NCI-H1092 treated with DMSO at 0.1 percent for 48 hours (cell line): ENCODE measurements at places on chromosomes 7 and 10.
A peak's percentile ranks its signal among the peaks of the same experiment; 100 is the strongest.

- no peak for DNase-seq
Measured at GRCh38 chr7:50397320-50397970, 52.7 kb downstream of the FIGNL1 start.

DNA sequence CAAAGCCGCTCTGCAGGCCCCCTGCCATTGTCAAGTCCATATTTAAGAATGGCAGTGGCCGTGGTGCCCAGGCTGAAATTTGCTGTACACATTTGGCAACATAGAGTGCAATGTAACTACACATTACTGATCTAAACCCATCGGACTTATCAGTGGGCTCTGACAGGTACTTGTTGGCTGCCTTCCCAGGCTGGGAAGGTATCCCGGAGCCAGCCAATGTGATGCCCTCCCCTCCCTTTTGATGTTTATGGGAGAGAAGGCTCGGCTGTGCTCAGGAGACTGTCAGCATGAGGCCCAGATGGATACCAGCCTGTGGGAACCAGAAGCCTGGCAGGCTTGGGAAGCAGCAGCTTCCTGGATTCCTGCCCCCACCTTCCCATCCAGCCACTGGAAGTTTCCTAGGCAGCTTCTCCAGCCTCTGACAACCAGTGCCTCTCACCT is 146.1 kb upstream of the TCF7L2 start:
- peak; percentile 74 for DNase-seq

GRCh38 chr10:70500368-70500767 is 21.8 kb downstream of the PALD1 start:
- DNase-seq: no peak

- DNase-seq: no peak
Measured at GRCh38 chr10:18261768-18262231, 121.6 kb downstream of the CACNB2 start.

DNA sequence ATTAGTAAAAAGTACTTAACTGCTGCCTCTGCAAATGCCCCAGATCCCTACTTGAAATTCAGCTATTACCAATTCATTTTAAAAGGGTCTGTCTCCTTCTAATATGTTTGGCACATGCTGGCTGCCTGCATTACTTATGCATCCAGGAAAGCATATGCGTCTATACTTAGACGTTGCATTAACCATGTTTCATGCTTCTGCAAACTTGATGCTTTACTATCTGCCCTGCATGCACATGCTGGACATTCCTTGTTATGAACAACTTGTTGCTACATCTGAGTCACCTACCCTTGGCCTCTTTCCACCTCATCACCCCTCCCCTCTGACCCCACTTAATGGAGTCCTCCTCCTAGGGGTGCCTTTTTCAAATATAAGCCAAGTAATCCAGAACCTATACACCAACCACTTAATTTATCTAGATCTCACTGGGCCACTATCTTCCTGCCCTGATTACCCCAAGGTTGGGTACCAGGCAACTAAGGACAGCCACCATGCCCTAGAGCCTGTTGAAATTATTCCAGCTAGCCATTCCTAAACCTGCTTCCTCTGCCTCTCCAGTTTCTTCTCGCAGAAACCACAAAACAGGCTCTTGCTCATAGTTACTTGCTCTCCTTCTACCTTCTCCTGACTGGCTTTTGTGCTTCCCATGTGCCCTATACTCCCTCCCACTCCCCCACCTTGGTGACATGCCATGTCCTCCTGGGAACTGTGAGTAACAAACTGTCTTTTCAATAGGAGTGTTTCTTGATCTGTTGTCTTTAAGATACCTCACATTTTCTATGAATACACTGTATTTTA is 1187.9 kb downstream of the REEP3 start:
- no peak for DNase-seq

DNA sequence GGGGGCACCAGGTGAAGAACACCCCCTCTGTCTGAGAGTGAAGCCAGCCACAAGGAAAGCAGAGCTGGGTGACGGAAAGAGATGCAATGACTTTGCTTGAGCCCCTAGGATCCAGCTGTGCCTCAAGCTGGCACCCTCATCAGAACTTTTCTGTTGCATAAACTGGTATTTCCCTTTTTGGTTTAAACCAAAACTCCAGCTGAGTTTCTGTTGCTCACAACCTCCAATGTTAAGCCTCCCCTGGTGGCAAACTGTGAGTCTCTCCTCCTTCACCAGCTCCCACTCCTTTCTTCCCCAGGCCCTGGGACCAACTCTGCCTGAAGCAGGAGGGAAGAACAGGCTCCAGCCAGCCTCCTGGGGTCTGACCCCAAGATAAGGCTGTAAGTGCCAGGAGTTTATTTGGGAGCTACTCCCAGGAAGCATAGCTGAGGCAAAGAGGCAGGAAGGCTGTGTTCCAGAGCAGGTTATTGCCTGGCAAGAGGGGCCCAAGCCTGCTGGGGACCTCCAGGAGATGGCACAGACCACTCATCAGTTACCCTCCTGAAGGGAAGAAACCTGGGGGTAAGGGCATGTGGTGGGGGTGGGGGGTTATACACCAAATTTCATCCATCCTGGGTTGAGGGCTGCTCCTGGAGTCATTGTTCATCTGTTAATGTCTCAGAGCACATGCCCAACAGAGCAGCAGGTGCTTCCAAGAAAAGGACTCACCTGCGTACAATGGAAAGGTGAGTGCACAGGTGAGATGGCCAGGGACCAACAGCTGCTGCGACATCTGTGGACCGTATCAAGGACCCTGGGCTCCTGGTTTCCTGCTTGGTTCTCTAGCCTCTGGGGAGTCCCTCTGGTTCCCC is 73.3 kb upstream of the NANOS1 start:
- DNase-seq: no peak

DNA sequence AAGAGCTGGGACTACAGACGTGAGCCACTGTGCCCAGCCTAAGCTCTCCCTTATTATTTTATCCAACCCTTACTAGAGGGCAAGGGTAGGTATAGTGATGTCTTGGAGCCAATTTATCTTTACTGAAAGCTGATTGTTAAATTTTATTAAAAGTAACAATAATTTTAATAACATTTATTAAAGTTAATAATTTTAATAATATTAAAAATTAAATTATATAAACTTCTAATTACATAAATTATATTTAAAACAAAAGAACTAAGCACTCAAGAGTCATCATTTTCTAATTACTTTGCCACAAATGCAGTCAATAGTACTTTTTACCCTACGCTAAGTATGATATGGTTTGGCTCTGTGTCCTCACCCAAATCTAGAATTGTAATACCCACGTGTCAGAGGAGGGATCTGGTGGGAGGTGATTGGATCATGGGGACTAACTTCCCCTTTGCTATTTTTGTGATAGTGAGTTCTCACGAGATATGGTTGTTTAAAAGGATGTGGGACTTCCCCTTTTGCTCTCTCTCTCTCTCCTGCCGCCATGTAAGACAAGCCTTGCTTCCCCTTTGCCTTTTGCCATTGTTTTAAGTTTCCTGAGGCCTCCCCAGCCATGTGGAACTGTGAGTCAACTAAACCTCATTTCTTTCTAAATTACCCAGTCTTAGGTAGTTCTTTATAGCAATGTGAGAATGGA is 58.4 kb upstream of the ETV1 start:
- DNase-seq: no peak

DNA sequence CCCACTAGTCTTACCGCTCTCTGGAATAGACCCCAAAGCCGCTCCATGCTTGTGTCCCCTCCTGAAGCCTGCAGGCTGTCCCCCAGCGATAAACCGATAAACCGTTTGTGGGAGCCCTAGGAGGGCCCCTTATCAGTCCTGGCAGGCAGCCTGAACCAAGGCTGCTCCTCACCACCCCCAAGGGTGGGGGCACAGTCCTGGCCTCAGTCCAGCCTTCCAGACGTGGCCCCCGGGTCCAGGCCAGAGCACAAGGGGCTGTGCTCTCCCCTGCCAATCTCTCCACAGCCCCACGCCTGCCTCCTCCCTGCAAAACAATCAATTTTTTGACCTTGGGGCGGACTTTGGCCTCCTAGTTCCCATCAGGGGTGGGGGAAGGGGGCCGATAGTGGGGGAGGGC is at the start of gene TFR2:
Gene TFR2, minus strand, starts transcription at position 90 of the 397 bp plus-strand sequence. Its CDS starts 43 bp downstream, at position 47.
- no peak for DNase-seq

GRCh38 chr10:131749767-131750142 is 151.1 kb upstream of the PPP2R2D start:
- DNase-seq: no peak

- peak; percentile 13 for DNase-seq
Measured at GRCh38 chr10:127694580-127695193, 42.3 kb upstream of the FOXI2 start.

- DNase-seq: no peak
Measured at GRCh38 chr10:78209970-78210369, 176.3 kb downstream of the RPS24 start.

DNA sequence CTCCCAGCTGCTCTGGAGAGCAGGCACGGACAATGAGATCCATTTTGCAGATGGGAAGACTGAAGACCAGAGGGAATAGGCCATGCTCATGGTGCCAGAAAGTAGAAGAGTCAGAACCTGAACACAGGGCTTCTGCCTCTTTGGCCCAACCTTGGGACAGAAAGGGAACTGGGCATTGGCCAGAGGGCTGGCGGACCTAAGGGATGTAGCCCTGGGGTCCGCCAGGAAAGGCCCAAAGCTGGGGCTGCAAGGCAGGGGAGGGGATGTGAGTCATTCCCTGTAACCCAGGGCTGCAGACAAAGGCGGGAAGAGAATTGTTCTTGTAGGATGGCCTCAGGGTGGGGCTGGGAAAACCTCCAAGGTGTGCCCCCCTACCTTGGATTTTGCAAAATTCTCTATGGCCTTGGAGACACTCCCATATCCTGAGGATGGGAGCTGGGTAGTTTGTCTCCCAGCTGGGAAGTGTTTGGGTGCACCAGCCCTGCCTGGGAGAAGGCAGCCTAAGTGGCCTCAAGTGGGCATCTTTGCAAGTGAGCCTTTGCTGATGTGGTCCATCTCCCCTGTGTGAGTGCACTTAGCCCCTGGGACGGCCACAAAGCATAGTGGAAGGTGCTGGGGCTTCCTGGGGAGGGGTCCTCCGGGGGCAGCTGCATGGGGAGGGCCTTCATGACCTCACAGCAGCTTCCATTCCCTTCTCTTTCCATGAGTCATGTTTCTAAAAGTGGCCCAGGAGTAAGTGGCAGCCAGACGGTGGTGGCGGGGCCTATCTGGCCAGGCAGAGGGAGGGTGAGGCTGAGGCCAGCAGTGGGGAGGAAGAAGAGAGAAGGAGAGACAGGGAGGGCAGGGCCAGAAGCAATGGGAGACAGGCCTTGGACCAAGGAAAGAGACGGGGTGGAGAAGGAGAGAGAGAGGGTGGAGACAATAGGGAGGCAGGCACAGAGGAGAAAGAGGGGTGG is 9.2 kb downstream of the AQP1 start:
- DNase-seq: no peak
